Renal cortex interstitium (tissue), 15 donors: ENCODE measurements at places on chromosomes 2 and 18.

DNA sequence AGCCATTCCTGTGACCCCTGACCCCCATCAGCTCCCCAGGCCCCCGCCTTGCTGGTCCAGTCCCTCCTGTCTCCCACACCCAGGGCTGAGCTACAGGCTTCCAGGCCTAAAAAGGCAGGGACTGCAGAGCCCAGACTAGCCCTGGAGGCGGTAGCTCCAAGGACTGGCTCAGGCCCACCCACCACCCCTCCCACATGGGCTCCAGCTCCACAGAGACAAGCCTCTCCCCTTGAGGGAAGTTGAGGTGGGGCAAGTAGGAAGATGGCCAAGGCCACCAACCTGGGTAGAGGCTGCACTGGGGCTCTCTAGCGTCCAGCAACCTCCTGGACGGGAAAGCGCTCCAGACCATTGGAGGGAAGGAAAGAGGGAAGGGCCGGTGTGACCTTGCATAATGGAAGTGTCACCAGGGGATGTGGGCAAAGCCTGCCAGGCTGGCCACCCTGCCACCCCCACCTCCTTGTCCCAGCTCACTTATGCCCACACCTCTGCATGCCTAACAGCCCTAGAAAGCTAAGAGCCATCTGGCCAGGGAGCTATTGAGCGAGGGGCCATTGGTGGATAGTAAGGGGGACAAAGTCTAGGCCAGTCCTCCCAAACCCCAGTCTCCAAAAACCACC, 63.1 kb downstream of the TNS1 start:
- no peak for DNase-seq

DNA sequence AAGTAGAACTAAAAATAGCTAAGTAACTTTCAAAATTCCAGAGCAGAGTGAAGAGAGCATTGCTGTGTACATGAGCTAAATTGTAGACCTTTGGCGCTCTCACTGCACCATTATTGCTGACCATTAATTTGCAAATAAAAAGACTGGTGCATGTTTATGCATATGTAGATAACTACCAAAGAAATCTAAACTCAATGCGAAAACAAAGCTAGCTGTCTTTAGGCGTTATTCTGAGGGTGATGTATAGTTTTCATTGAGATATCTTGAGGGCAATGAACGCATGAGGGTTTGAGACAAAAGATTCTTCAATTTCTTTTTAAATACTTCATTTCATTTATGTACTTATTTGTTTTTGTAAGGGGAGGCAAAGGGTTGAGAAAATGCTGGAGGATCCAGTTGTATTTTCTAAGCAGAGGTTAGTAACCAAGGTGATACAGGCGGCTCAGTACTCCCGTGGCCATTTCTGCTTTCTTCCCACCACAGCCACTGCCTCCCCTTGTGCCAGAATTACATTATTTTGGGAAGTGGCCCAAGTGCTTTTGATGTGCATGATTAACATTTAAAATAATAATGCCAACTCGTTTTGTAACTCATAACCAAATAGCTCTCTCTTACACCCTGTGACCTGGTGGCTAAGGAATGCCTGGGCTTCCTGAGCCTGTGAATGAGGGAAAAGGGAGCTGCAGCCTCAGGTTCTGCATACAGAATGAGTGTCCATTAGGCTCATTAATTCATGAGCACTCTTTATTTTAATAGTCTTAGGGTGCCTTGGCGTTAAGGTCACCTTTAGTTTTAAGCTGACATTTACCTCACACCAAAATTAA, 797.8 kb upstream of the GYPC start:
- no peak for DNase-seq

GRCh38 chr2:116877944-116878343, 936.5 kb upstream of the DDX18 start:
- DNase-seq = no peak

GRCh38 chr2:63301481-63301880, 250.9 kb downstream of the OTX1 start:
- DNase-seq = no peak

GRCh38 chr18:30132959-30133358, 909.6 kb downstream of the DSC3 start:
- DNase-seq = no peak

- DNase-seq = no peak
Observed at GRCh38 chr2:105052773-105053172, 14.9 kb downstream of the MRPS9 start.

DNA sequence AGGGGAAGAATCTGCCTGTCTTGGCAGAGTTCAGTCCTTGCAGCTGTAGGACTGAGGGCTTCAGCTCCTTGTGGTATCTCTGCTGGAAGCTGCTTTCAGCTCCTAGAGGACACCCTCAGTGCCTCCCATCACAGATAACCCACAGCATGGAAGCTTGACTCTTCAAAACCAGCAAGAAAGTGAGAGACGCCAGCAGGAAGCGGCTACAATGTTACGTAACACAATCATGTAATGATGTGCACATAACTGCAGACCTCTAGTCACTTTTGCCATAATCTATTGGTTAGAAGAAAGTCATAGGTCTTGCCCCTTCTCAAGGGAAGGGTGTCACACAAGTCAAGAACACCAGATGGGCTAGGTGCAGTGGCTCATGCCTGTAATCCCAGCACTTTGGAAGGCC, 69.1 kb upstream of the AFF3 start:
- no peak for DNase-seq

- DNase-seq = no peak
Observed at GRCh38 chr2:120269076-120269744, 16.6 kb downstream of the RALB start.

DNA sequence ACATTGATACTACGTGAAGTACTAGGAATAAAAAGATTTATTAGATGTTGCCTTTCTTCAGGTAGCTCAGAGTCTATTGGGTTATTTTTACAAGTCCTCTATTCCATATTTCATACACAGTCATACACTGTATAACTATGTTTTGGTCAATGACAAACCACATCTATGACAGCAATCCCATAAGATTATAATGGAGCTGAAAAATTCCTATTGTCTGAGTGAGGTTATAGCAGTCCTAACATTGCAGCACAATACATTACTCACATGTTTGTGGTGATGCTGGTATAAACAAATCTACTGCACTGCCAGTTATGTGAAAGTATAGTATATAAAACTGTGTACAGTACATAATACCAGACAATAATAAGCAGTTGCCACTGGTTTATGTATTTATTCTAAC, 595.1 kb downstream of the MBD2 start:
- no peak for DNase-seq

GRCh38 chr2:160581035-160581434, 87.4 kb upstream of the RBMS1 start:
- DNase-seq = no peak

DNA sequence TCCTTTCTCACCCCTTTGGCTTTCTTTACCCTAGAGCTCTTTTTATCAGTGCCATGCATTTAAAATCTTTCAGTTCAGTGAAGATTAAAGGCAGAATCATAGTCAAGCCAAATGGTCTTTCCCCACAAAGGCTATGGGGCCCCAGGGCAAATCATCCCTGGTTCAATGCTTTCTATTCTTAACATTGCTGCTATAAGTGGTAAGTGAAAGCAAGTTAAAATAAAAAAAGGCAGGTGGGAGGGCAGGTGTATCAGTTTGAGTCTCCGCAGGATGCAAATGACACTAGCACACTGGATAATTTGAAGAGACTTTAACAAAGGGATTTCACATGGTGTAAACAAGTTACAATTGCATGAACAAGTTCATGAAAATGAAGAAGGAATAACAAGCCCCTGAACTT, 757.4 kb downstream of the SATB2 start:
- DNase-seq = no peak

DNA sequence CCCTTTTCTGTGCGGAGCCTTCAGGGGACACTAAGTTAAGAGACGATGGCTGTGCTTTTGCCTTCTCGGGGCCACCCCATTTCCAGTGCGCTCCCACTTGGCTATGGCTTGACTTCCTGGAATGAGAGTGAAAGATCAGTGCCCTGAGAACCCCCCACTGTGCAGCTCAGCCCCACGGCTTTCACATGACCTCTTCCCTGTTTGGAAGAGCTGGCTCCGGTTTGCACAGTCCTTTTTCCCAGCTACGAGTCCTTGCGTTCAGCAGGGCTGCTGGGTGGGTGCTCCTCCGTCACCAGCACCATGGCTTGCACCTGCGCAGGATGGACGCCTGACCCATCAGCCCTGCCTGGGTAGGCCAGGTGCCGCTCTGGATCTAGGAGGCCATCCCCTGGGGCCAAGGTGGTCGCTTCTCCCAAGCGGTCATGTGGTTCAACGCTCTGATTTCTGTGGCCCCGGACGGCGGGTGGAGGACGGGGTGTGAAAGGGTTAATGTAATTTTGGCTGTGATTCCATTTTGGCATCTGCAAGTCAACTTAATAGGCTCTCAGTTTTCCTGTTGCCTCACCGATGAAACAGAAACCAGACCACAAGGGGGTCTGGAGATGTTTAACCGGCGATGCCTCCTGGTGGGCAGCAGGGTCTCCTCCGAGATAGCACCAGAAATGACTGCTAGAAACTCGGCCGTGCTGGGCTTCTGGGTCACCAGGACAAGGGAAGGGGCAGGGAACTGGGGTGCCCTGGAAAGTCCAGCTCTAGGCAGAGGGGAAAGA, 113.1 kb upstream of the HAAO start:
- no peak for DNase-seq

- no peak for DNase-seq
Observed at GRCh38 chr18:3380384-3380961, 69.5 kb upstream of the TGIF1 start.

DNA sequence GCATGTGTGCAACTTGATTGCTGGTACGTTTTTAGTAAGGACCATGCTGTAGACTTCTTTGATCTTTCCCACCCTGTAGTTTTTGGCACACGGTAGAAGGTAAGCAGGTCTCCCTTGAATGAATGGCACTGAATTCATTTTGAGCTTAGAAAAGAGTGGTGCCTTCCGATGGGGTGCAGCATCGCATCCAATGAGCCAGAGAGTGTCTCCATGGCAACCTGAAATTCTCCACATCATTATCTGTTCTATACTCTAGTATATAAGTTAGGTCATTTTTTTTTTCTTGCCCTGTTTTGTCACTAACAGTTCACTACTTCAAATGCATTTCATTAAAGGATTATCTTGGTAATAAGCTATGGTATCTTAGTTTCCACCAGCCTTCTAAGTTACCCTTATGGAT, 81.2 kb upstream of the REV1 start:
- DNase-seq = no peak

GRCh38 chr2:26349690-26350089, 3.1 kb upstream of the ADGRF3 start:
- DNase-seq = no peak

GRCh38 chr2:209368914-209369313, 54.9 kb upstream of the MAP2 start:
- peak; percentile 3 for DNase-seq

- DNase-seq = no peak
Observed at GRCh38 chr18:45752681-45753080, 28.7 kb downstream of the SLC14A1 start.

DNA sequence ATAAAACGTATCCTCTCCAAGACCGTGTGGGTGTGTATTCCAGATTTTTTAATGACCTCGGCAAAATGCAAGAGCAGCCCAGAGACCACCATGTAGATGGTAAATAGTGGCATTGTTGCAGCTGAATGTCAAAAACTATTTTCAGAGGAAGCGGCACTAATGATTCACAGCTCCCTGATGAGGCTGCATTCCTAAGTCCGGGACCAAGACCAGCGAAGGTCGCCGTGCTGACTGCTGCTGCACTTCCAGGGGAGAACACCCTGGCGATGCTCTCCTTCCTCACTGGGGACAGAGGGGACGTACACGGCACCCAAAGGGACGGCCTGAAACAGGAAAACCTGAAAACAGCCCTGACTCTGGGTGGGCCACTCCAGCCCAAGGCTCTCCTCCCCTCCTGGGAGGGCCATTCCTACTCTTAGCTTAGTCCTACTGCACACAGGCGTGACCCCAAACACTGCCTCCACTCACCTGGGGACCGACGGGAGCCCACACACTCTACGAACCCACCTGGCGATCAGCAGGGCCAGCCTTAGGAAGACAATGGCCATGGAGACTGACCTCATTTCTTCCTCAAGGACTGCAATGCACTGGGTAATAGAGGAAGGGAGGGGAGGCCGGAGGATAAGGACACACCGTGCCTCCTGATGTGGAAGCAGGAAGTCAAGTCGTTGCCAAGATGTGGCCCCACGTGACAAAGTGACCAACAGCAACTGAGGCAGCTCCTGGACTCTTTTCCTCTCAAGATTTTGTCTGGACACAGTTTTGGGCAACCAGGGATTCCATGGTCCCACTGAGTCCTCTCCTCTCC, 82.8 kb downstream of the ZNF516 start:
- no peak for DNase-seq

DNA sequence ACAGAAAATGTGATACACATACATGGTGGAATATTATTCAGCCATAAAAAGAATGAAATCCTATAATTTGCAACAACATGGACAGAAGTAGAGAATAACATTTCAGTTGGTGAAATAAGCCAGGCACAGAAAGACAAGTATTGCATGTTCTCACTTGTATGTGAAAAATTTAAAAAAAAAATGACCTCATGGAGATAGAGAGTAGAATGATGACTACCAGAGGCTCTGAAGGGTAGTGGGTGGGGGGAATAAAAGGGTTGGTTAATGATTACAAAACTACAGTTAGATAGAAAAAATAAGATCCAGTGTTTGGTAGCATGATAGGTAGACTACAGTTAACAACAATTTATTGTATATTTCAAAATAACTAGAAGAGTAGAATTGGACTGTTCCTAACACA, 24.5 kb downstream of the PRKD3 start:
- no peak for DNase-seq

GRCh38 chr2:118847762-118848172, 319 bp upstream of the EN1 start:
- no peak for DNase-seq

- no peak for DNase-seq
Observed at GRCh38 chr2:234291765-234292204, 205.1 kb downstream of the ARL4C start.

- DNase-seq = no peak
Observed at GRCh38 chr2:218015586-218016521, 13.1 kb upstream of the TNS1 start.

DNA sequence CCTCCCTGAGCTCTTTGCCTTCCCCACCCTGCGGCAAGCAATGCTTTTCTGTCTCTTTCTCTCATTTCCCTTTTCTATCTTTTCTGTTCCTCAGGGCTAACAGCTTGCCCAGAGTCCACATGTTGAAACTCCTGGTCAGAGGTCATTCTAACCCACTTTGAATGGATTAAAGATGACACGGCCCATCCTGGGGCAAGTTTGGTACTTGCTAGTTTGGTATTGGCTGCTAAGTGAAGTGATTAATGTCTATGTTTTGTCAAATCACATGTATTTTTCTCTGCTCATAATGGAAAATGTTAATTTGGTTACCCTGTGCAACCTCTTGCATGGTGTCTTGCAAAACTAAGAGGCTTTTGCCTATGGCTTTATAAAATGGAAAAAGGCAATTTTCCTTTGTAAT, 960.2 kb downstream of the CNTNAP5 start:
- DNase-seq = no peak

- no peak for DNase-seq
Observed at GRCh38 chr2:199196686-199197085, 261.1 kb downstream of the SATB2 start.

- no peak for DNase-seq
Observed at GRCh38 chr2:169365029-169365480, 2.7 kb upstream of the LRP2 start.
